Stimulated activated CD8-positive, alpha-beta memory T cell treated with anti-CD3 and anti-CD28 coated beads, Interleukin-2, amount 100 ng/mL, for 48 hours (primary cell): ENCODE measurements at places on chromosomes 2 and 18.
A peak's percentile ranks its signal among the peaks of the same experiment; 100 is the strongest.

DNA sequence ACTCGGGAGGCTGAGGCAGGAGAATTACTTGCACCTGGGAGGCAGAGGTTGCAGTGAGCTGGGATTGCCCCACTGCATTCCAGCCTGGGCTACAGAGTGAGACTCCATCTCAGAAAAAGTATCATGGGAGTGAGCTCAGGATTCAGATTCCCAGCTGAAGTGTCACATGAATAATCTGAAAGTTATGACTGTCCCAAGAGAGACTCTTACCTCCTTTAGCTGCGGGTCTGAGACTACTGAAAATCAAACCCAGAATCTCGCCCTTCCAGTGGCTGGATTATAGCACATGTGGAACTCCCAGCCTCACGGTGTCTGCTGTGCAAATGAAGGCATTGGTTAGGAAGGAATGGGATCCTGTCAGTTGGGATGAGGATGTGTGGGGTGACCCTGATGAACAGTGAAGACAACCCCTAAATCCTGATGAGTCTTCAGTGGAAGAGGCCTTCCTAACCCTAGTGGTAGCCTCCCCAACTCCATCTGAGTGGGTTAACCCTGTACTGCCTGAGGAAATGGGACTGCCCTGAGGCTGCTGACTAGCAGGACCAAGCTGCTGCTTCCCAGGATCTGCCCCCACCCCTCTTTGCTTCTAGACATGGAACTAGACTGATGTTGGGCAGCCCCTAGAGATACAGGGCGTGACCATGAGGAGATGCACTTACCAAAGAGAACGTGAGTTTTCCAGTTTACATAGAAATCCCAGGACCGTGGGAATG, 16.5 kb downstream of the BOK start:
- no peak for DNase-seq

- no peak for DNase-seq
Observed at GRCh38 chr18:48693625-48694262, 154.9 kb downstream of the CTIF start.

- DNase-seq = no peak
Observed at GRCh38 chr2:138269765-138270164, 231.8 kb upstream of the SPOPL start.

DNA sequence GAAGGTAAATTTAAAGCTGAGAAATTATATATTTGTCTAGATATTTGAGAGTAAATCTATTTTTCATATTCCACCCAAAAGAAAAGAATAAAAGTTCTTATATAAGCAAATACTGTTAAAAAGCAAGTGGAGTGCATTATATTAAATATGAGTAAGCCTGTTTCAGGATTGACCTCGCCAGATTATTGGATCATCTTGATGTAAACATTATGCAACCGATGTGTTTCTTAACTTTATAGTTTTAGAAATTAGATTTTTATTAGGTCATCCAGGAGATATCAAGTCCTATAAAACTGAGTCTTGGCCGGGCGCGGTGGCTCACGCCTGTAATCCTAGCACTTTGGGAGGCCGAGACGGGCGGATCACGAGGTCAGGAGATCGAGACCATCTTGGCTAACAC, 100.3 kb upstream of the MSTN start:
- DNase-seq = no peak

DNA sequence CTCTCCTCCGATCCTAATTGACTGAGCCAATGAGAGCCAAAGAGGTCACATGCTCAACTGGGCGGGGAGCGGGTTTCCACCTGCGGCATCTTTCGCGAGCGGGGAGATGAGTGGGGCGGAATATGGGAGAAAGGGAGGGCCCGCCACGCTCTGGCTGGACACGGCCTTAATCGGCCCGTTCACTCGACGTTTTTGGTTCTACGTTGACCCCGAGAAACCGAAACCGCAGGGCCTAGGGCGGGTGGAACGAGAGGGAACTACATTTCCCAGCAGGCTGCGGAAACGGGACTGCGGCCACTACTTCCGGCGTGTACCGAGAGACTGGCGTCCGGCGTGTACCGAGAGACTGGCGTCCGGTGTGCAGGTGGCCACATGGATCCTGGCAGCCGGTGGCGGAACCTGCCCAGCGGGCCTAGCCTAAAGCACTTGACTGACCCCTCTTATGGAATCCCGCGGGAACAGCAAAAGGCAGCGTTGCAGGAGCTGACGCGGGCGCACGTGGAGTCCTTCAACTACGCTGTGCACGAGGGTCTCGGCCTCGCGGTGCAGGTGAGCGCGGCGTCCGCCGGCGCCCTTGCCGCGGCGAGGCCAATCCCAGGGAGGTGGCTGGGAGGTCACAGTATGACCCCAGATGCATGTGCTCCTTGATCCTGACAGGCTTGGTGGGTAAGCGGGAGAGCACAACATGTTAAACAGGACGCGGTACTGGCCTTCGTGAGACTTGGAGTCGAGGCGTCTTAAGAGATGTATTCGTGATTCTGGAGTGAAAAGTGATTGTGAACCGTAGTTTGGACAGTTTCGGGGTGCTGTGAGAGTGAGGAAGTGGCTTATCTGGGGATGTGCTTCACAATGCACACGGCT, at the start of gene POLR1B:
Gene POLR1B (plus strand): TSS at position 343 of the 861 bp plus-strand sequence. CDS start 30 bp downstream, at position 373.
- DNase-seq = peak; percentile 63

DNA sequence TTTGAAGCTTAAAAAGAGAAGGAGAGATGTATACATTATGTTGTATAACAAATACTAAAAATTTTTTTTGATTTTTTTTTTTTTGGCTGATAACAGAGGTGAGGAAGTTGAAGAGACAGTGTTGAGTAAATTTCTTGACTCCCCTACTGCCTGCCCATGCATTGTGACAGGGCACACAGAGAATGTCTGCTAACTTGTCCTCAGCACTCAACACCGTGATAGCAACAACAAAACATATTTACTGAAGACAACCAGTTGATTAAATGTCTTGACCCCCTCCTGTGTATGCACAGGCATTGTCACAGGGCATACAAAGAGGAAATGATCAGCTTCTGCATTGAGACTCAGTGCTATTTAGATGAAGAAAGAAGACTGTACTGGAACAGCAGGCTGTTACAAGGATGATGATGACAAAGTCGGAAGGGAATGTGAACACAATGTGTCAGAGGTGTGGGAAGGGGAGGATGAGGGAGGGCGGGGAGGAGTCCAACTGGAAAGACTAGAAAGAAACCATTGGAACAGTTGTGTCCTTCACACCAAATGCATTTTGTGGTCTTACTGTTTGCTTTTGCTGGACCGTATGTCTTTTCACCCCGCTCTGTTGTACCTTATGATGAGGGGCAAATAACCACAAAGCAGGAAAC, 89.5 kb downstream of the CERS6 start:
- DNase-seq = no peak

DNA sequence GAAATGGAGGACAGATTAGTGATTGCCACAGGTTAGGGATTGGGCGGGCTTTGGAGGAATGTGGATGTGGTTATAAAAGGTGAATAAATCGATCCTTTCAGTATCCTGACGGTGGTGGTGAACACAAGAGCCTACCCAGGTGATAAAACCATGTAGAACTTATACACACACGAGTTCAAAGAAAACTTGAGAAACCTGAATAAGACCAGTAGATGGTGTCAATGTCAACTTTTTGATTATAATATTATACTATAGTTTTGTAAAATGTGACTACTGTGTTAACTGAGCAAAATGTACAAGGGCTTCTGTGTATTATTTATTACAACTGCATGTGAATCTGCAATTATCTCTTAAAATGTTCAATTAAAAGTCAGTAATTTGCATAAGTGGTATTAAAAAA, 136.3 kb downstream of the ERBB4 start:
- DNase-seq = no peak

DNA sequence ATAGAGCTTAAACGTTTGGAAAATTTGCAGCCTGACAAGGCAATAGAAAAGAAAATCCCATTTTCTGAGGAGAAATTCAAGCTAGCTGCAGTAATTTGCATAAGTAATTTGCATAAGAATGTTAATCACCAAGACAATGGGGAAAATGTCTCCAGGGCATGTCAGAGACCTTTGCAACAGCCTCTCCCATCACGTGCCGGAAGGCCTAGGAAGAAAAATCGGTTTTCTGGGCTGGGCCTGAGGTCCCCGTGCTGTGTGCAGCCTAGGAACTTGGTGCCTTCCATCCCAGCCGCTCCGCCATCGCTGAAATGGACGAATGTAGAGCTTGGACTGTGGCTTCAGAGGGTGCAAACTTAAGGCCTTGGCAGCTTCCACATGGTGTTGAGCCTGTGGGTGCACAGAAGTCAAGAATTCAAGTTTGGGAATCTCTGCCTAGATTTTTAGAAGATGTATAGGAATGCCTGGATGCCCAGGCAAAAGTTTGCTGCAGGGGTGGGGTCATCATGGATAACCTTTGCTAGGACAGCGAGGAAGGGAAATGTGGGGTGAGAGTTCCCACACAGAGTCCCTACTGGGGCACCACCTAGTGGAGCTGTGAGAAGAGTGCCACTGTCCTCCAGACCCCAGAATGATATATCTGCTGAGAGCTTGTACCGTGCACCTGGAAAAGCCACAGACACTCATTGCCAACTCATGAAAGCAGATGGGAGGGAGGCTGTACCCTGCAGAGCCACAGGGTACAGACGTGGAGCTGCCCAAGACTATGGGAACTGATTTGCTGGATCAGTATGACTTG, 164.6 kb downstream of the GULP1 start:
- DNase-seq = no peak

DNA sequence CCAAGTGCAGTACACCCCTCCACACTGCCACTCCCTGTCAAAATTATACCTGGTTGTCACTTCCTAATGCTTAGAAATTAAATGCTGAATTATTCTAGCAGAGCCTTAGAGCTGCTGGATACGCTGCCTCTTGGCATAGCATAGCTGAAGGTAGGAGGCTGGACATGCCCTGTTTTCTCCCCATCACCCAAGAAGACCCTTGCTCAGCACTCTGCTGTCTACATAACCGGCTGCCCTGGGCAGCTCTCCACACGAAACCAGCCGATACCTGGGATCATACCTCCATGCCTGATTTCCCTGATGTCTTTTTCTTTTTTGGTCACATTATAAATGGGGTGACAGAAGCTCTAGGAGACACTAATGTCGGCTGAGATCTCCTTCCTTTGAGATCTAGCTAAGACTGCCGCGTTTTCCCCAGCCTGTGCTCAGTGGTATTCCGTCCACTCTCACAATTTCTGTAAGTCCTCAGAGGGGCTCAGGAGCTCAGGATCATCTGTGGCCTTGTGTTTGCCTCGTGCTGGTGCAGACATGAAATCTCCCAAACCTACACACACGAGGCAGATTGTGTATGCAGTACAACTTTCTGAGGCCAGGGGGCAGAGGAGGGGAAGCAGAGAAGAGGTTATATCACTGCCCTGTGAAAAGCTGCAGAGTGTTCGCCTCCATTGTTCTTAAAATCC, 13.5 kb upstream of the ZAP70 start:
- peak; percentile 51 for DNase-seq

DNA sequence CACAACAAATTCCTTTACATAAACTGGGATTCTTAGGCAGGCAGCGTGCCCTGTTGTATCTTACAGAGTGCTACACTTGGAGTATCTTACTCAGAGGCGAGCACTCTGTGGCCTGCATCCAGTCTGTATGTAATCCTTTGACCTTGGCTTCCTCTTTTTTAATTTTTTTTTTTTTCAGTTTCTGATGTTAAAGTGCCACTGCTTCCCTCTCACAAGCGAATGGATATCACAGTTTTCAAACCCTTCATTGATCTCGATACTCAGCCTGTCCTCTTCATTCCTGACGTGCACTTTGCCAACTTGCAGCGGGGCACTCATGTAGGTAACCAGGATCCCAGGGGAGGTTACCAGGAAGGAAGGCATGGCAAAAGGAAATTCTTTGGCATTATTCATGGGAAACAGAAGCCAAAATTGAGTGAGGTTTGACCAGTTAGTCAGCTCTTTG, 40.4 kb downstream of the GRHL1 start:
- DNase-seq = no peak

GRCh38 chr2:72851333-72851732, 25.5 kb upstream of the EXOC6B start:
- DNase-seq = no peak

GRCh38 chr2:231634412-231634811, 41.7 kb downstream of the TEX44 start:
- DNase-seq = no peak

DNA sequence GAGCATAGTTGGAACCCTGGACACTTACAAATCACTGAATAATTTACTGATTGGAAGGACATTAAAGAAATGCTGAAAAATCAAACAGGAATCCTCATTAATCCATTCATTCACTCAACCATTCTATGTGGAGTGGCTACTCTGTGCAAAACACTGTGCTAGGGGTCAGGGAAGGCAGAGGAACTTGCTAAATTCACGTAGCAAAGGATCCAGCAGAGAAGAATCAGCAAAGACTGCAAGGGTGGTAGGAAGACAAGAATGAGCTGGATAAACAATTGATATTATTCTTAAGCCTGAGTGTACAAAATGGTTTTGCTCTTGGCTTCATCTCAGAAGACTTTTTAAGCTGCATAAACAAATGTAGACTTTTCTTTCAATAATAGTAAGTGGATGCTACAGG, 164.3 kb upstream of the CAVIN2 start:
- no peak for DNase-seq

GRCh38 chr2:239389414-239390329, 11.1 kb downstream of the HDAC4 start:
- no peak for DNase-seq

DNA sequence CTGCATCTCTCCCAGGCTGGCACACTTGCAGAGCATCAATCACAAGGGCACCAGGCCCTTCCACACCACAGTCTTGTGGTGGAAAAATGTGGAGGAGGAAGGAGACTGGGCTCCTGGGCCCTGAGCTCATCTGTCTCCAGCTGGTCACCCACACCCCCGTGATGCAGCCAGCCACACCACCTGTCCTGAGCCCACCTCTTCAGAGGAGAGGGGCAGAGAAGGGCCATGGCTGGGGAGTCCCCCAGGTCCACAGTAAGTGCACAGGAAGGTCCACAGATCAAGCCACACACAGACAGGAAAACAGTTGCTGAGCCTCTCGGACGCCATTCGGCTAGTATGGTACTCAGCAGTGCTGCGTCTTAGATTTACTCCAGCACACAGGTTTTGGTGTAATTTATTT, 203.5 kb upstream of the SALL3 start:
- DNase-seq = no peak
